Stimulated activated CD4-positive, alpha-beta T cell treated with anti-CD3 and anti-CD28 coated beads, Interleukin-1b, Interleukin-23, amount 100 ng/mL, for 4 hours (primary cell): ENCODE measurements at places on chromosomes 16 and 17.

DNA sequence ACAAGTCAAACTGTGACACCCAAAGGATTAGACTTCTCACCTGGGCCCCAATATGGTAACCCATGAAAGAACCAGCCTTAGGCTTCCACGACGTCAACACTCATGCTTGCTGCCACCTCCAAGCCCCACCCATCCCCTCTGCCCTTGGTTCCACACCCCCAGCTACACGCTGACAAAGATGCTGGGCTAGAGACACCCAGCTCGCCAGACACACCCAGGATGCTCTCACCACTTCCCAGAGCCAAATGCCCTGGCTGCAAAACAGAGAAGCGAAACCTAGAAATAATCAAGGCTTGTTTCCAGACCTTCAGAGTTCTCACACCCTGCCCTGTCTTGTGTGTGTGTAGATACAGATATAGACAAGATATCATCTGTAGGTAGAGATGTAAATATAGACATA lies 26.0 kb upstream of the ADCY9 start:
- DNase-seq: no peak

DNA sequence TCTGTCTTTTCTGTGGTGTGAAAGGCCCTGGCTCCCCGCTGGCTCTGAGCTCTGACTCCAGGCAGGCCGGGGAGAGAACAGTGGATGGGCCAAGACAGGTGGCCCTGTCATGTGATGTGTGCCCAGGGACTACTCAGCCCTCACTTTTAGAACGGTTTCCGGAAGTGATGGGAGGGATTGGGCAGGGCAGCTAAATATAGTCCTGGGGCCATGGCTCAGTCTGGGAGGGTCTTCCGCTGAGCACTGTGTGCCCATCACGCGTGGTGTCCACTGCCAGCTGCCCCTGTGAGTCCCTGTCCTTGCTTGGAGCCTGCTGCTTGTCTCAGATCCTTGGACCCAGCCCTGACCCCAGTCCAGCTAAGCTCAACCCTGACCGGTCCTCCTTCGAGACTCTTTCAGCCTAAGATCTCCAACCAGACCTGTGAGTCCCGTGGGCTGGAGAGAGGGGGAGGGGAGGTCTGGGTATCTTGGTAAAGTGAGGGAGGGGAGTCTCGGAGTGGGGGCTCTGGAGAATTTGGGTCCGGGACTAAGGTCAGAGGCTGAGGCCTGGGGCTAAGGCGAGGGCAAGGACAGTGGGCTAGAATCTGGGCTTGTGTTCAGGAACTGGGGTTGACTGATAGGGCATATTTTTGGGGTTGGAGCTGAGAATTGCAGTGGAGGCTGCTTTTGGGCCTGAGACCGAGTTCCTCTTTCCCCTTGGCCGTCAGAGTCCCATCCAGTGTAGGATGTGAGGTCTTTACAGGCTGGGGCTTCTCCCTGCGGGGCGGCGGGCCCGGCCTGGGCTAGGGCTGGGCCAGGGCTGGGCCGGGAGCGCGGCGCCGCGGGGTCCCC lies at the start of gene TRIM72:
TRIM72 (plus strand) TSS at position 243 of the 831 bp plus-strand sequence. CDS start 620 bp downstream, outside the sequence.
- no peak for DNase-seq

GRCh38 chr17:30942308-30943079 lies 20.7 kb downstream of the ADAP2 start:
- no peak for DNase-seq

- DNase-seq: no peak
These were observed 148.9 kb downstream of the SPACA3 start for GRCh38 chr17:33140413-33141099.

- DNase-seq: no peak
These were observed 126.3 kb downstream of the ZNF778 start for GRCh38 chr16:89343501-89344457.

GRCh38 chr17:73546770-73547536 lies 97.3 kb downstream of the SDK2 start:
- DNase-seq: no peak

- DNase-seq: no peak
These were observed 1.6 kb upstream of the SEZ6 start for GRCh38 chr17:29007456-29007855.

DNA sequence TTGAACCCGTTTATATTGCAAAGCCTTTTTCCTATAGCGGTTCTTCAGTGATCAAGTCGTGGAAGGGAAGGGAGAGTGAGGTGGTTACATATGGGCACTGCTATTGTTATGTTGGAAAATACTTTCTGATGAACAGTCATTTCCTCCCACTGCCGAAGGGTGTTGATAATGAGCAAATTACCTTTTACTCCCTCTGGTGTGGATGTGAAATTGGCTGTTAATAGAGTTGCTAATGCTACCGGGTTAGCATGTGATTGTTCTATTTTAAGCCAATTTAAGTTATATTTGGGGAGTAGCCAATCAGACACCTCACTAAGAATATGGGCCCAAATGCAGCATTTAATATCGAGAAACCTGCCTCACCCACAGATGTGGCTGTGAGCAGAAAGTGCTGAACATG lies 15.6 kb upstream of the PMFBP1 start:
- DNase-seq: no peak

- no peak for DNase-seq
These were observed 263.5 kb upstream of the AXIN2 start for GRCh38 chr17:65824901-65825300.

DNA sequence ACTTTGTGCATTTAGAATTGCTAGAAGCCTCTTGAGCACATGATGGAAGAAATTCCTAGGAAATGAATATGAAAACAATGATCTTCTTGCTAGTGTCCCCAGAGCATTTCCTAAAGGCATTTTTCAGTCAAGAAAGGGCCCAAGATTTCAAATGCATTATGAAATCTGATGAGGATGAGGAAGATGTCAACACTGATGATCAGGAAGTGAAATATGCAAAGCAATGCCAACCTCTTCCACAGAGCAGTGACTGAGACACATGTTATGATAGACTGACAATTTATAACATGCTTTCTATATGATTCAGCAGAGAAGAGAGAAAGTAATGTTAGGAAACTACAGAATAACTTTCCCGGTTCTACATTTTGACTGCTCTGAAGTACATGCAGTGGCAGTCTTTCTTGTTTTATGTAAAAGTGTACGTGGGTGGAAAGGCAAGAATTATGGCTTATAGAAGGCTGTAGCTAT lies 859.1 kb upstream of the GOT2 start:
- no peak for DNase-seq

DNA sequence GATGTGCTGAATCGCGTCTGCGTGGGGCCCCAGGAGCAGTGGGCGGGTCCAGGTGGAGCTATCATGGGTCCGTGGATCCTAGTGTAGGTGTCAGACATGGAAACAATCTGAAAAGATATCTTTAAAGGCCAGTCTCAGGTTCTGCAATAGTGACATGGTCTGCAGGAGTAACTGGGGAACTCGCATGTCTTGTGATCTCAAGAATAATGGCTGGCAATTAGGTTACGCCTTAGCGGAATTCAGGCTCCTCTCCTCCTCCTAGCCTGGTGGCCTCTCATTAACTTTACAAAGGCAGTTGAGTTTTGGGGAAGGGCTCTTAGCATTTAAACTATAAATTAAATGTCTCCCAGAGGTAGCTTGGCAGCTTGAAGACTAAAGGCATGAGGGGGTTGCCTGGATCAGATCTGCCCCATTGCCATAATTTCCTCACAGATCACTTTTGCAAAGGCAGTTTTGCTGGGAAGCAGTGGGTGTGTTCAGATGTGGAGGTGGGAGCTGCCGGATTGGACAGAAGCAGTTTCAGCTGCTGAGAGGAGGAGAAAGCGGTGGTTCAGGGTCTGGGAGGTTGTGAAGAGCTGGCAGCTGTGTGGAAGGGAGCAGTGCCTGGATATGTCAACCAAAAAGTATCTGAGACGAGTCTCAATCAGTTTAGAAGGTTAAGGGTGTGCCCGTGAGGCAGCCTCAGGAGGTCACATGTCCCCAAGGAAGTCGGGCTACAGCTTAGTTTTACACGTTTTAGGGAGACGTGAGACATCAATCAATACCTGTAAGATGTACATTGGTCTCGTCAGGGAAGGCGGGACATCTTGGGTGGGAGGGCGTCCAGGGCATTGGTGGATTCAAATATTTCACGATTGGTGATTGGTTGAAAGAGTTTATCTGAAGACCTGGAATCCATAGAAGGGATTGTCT lies 2.7 kb downstream of the TBCD start:
- no peak for DNase-seq

DNA sequence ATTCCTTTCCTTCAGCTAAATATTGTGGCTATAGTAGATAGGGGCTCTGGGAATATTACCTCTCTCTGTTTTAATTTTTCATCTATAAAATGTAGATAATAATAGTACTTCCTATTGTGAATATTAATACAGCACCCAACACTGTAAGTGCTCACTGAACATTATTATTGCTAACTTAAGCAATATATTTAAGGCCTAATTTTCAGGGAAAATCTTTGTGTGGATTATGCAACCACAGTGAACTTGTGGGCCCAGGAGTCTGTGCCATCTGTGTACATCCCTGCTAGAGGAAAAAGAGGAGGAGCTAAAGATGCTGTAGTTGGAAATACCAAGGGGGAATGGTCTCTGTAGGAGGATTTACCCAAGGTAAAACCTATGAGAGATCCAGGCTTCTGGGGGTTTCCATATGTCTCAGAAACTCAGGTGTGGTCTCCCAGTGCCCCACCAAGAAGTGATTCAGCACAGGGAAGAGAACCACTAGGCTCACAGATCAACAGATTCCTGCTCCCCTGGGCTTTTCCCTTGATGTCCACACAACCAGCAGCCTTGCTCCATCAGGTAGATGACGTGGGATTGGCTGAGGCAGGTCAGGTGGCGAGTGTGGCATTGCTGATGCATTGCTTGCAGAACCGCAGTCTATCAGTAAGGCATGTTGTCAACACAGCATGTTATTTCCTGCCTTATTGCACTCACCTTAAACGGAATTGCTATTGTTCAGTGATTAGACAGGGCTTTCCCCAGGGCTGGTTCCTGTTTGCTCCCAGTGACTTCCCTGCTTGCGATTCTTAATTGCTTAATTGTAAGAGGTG lies 1.6 kb upstream of the N4BP1 start:
- no peak for DNase-seq

- no peak for DNase-seq
These were observed 23.6 kb upstream of the MRPS23 start for GRCh38 chr17:57873261-57874057.

DNA sequence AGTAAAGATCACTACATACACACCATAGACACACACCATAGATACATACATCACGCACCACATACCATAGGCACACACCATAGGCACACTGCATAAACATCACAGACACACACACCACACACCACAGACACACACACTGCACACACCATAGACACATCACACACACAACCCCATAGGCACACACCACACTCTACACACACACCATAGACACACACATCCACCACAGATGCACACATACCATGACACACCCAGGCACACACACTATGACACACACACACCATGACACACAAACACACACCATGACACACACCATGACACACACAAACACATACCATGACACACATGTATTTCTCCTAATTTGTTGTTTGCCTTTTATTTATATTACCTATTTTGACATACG lies 14.1 kb downstream of the TBC1D16 start:
- DNase-seq: no peak

DNA sequence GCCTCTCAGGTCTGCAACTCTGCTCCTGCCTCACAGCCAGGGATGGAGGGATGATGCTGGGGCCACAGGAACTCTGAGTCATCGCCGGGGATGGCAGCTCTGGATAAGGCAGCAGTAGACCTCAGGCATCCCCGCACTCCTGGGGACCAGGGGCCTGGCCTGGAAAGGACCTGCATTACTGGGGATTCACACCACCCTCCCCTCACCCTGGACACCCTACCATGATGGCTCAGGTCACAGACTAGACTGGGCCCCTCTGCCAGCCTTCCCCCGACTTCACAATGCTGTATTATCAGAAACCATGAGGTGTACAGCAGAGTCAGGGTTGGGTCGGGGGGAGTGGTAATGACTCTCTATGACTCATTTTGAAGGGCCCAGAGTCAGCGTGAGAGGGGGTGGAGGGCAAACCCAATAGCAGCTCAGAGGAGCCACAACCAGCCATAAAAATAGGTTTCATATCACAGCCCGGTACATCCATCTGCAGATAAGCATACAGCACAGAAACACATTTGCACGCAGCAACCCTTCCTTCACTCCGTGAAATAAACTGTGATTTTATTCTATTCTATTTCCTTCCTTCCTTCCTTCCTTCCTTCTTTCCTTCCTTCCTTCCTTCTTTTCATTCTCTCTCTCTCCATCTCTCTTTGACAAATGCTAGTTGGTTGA lies 28.8 kb downstream of the DYNLRB2 start:
- peak; percentile 49 for DNase-seq

GRCh38 chr17:82893779-82894178 lies 54.0 kb upstream of the ZNF750 start:
- no peak for DNase-seq

- no peak for DNase-seq
These were observed 576.2 kb downstream of the CDH8 start for GRCh38 chr16:61460020-61460419.

GRCh38 chr16:17327664-17328335 lies 143.0 kb downstream of the XYLT1 start:
- no peak for DNase-seq

DNA sequence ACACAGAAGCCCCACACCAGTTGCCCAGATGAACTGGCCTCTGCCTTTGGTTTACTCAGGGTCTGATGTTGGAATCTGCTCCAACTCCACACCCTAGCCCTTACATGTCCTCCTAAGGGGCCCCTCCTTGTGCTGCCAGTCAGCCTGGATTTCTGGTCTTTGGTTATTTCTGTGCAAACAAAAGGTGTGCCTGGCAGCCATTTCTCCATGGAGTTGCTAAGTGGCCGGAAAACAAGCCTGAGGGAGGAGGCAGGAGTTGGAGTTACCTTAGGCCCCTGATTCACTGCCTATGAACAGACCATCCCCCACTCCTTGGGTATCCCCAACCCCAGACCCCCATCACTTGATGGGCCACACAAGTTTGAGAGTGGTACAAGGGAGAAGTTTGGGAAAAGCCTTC lies 4.4 kb upstream of the ALKBH5 start:
- no peak for DNase-seq

DNA sequence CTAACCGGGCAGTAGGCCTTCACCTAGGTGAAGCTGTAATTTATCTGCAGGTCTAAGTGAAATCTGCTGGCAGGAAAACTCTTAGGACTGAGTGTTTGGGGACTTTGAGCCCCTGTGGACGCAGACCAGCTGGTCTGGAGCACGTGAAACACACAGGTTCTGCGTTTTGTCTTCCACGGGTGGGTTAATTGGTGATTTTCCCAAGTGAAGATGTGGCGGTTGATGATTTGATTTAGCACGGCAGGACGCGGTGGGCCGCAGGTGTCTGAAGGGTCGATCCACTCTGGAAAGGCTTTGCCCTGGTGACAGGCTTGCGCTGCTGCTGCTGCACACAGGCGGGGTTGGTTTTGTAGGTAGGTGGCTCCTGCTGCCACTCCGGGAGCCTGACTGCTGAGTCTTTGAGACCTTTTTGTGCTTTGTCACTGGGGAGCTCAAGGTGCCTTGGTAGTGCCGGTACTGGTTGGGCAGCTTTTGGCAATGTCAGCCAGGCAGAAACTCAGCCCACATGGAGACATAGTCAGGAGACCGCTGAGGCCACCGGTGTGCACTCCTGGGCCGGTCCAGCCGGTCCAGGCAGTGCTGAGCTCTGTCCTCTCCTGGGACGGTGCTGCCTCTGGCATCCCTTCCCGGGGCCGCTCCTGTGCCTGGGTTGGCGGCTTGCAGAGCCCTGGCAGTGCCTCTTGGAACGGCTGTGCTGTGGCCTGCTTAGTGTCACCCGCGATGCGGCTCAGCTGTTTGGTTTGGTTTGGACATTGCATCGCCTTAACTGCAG lies 2.3 kb downstream of the BAIAP2 start:
- no peak for DNase-seq

- DNase-seq: no peak
These were observed 3.4 kb downstream of the USH1G start for GRCh38 chr17:74919440-74920305.

GRCh38 chr17:40309949-40310510 lies 1.1 kb downstream of the RARA start:
- DNase-seq: no peak
